ENCODE measurements at places on chromosomes 2 and 18. TPM values are rescaled to one million over a fixed set of nuclear protein-coding genes. Genes with fewer than 3 reads are reported as not detected.

GRCh38 chr2:179335732-179336131 lies 71.1 kb upstream of the SESTD1 start:
- no peak for DNase-seq

DNA sequence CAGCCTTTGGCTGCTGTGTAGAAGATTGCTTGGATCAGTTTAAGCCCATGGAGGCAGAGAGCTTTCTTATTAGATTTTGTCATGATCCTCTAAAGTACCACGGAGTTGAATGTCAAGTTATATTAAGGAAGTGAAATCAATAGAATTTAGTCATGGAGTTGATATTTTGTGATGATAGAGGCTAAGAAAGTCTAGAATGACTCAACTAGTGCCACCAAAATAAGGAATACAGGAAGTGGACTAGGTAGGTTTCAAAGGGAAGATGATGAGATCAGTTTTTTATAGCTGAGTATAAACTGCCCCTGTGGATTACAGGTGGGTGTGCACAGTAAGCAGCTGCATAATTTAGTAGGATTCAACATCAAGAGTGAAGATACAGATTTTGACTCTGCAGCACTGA lies 25.2 kb downstream of the FBXO36 start:
- DNase-seq: no peak

- DNase-seq: no peak
These were observed 431.8 kb upstream of the SPHKAP start for GRCh38 chr2:228613133-228613850.

DNA sequence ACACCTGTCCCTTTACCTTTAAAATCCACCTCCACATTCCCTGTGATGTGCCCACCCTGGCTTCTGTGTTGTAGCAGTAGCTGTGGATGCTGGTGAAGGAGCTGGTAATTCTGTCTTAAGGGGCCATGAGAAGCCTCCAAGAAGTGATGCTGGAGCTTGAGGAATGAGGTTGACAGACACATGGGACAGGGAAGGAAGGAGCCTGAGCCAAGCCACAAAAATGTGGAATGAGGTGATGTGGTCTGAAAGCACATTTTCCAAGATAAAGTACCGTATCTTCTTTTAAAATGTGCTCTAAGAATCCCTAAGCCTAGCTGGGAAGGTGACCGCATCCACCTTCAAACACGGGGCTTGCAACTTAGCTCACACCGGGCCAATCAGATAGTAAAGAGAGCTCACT lies 31.2 kb downstream of the VWA3B start:
- no peak for DNase-seq

- DNase-seq: no peak
These were observed 33.9 kb upstream of the GORASP2 start for GRCh38 chr2:170895023-170895757.

DNA sequence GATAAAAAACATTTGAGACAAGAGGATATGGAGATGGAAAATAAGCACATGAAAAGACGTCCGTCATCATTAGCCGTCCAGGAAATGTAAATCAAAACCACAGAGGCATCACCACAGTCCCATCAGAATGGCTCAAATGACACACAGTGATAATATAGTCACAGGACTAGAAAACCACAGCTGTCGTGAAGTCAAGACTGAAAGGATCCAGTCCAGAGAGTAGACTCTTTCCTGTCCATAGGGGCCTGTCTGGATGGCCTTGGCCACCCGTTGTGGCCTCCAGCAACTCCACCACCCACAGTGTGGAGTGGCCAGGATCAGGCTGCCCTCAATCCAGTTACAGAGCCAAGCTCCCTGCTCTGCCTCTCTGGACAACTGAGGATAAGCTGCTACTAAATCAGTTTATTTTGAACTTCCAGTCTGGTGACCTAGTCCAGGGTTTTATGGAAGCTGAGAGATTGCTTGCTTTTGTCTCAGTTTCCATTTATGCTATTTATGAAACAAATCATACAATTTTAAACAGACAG lies 60.4 kb downstream of the RHOB start:
- no peak for DNase-seq

- DNase-seq: no peak
These were observed 43.8 kb downstream of the APOB start for GRCh38 chr2:20999906-21000645.

DNA sequence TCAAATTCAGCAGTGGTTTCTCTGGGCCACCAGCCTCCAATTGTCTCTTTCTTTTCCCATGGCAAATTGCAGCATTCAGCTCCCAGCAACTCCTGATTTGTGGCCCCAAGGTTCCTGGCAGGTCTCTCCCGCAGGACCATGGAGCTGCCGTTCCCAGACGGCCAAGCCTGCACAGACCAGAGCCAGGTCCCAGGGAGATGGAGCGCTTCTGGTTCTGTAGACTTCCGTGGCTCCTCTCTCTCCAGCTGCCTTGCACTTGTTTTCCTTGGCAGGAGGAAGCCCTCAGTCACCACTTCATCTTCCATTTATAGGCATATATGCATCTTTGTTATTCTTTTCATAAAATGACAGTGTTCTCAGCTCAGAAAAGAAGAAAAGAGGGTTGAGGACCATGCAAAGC lies 21.7 kb downstream of the TNP1 start:
- no peak for DNase-seq

GRCh38 chr2:42792583-42793333 lies at the start of gene HAAO:
Gene HAAO (minus strand): TSS chr2:42792583. CDS start chr2:42792536, 47 bp downstream.
- DNase-seq: no peak

GRCh38 chr2:60358476-60358875 lies 195.0 kb downstream of the BCL11A start:
- no peak for DNase-seq

The ERBB4 gene
- total RNA-seq: not detected

The GCKR gene
- total RNA-seq: not detected

The IL36RN gene
- not detected for total RNA-seq
